WTC11 (cell line): ENCODE measurements at places on chromosomes 16 and 17. TPM values are rescaled to one million over a fixed set of nuclear protein-coding genes. Genes with fewer than 3 reads are reported as not detected.

GRCh38 chr16:48504216-48504615 is 105.8 kb downstream of the N4BP1 start:
- DNase-seq, result no peak

DNA sequence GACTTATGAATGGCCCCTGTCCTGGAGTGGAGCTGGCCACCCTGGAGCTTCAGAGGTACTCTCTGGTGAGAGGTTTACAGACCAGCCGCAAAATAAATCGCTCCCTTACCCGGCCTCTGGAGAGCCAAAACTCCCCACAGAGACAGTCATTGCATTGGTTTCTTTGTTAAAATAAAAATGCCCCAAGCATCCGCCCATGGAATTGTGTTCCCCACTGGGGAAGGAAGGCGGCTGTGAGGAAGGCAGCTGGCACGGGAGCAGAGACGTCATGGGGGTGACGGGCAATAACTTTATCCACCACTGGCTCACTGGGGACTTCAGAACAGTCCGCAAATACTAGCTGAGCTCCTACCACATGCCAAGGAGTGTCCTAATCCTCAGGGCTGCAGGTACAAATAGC is 266.2 kb upstream of the FOXF1 start:
- no peak for DNase-seq

DNA sequence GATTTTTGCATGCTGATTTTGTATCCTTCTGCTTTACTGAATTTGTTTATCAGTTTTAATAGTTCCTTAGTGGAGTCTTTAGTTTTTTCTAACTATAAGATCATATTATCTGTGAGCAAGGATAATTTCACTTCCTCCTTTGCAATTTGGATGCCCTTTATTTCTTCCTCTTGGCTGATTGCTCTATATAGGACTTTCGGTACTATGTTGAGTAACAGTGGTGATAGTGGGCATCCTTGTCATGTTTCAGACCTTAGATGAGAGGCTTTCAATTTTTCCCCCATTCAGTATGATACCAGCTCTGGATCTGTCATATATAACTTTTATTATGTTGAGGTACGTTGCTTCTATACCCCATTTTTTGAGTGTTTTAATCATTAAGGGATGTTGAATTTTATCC is 224.5 kb upstream of the CNTNAP4 start:
- no peak for DNase-seq

DNA sequence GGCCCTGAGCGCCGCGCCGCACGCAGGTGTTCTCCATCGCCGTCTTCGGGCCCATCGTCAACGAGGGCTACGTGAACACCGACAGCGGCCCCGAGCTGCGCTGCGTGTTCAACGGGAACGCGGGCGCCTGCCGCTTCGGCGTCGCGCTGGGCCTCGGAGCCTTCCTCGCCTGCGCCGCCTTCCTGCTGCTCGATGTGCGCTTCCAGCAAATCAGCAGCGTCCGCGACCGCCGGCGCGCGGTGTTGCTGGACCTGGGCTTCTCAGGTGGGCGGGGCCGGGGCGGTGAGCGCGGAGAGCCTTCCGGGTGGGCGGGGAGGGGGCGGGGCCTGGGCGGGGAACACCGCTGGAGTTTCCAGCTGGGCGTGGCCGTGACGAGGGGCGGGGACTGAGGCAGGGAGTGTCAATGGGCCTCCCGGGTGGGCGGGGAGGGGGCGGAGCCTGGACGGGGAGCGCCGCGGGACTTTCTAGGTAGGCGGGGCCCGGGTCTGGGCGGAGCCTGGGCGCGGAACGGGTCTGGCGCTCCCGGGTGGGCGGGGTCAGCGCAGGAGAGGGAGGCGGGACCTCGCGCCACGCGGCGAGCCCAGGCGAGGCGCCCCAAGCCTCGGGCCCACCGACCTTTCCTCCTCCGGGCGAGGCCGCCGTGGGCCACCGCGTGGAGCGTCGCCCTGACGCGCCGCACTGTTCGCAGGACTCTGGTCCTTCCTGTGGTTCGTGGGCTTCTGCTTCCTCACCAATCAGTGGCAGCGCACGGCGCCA is 2.4 kb downstream of the SYNGR3 start:
- peak; percentile 99 for DNase-seq

- DNase-seq, result no peak
Measured at GRCh38 chr16:75097941-75098901, 18.4 kb downstream of the LDHD start.

- DNase-seq, result no peak
Measured at GRCh38 chr17:47808036-47808829, 13.4 kb downstream of the OSBPL7 start.

The C1QL1 gene
- 13.4 to 16.8 TPM (median 15.6 TPM) in 3 replicates for total RNA-seq

The PPY gene
- not detected in 3 replicates for total RNA-seq

DNA sequence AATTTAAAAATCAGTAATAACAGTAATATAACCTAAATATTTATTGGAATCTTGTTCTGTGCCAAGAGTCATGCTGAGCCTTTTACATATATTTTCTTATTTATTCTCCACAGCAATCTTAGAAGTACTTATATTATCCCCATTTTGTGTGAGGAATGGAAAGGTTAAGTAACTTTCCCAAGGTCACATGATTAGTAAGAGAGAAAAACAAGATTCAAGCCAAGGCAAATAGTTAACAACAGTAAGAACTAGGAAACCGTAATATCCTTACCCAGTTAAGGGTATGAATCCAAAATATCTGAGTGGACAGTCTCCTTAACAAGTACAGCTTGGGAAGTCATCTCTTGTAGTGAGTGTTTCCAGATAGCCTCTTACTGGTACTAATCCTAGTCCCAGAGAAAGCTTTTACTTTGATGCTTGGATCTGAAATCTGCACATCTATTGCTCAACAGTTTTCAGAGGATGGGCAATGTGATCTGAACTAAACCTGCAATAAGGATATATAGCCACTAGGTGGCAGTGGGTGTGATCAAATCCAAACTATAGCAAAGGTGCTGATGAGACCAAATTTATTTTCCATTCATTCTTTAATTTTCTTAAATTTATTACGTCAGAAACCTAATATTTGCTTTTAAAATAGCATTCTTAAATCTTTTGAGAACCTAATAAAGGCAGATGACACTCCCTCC is 23.3 kb downstream of the SHISA6 start:
- DNase-seq, result no peak

The ST6GALNAC1 gene
- total RNA-seq, result 0.13 to 0.37 TPM (median 0.16 TPM) in 3 replicates

The PRKAR1A gene
- total RNA-seq, result 149 to 158 TPM (median 155 TPM) in 3 replicates

DNA sequence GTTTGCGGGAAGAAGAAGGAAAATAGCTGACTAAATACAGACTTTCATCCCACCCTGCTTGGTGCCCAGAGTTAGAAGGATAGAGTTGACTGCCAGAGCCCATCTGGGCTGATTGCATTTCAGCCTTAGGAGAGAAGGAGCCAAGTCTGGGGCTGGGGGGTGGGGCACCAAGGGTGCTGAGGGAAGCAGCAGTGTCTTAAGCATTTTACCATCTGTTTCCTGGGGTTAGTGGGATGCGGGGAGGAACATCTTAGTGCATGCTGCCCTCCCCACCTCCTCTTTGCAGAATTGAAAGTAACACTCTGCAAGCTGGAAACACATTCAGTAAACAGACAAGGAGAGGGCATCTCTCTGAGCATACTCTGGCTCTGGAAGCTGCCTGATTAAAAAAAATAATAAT is 1.5 kb upstream of the ARL5C start:
- no peak for DNase-seq

The PDE6G gene
- 4.4 to 6.9 TPM (median 6.3 TPM) in 3 replicates for total RNA-seq

The ADCY7 gene
- total RNA-seq, result 5.9 to 8.0 TPM (median 6.6 TPM) in 3 replicates

- DNase-seq, result no peak
Measured at GRCh38 chr17:82101301-82101715, 3.3 kb upstream of the FASN start.

GRCh38 chr17:9294661-9295210 is 273.4 kb downstream of the NTN1 start:
- DNase-seq, result no peak

DNA sequence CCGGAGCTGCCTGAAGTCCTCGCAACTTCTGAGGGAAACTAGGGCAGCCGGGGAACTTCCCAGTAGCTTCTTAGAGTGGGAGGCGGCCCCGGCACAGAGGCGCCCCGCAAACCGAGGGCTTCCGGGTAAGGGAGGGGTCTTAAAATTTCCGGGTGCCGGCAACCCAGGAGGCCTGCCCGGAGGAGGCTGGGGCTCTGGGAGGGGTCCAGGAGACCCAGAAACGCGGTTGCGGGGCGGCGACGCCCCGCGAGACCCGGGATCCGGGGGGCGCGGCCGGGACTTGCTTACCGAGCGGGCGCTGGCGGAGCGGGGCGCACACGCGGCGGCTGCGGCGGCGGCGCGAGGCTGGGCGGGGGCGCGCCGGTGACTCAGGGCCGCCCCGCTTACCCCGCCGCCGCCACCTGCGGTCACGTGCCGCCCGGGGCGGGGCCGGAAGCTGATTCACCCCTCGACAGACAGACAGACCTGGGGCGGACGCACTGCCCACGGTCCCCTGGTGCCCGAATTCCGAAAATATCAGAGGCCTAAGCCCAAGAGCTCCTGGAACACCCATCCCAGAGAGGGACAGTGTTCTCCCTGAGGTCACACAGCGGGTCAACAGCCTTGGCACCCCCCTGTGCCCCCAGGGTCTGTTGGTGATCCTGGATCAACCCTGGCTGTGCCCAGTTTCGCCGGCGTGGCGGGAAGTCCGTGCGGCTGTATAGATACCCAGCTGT is at the start of gene FAM83G:
FAM83G (minus strand) TSS at position 344 of the 716 bp plus-strand sequence. CDS start 723 bp downstream, outside the sequence.
- peak; percentile 76 for DNase-seq

GRCh38 chr17:81536299-81537290 is 8.4 kb downstream of the FSCN2 start:
- peak; percentile 46 for DNase-seq

- DNase-seq, result no peak
Measured at GRCh38 chr17:19348081-19348650, 14.4 kb downstream of the B9D1 start.

DNA sequence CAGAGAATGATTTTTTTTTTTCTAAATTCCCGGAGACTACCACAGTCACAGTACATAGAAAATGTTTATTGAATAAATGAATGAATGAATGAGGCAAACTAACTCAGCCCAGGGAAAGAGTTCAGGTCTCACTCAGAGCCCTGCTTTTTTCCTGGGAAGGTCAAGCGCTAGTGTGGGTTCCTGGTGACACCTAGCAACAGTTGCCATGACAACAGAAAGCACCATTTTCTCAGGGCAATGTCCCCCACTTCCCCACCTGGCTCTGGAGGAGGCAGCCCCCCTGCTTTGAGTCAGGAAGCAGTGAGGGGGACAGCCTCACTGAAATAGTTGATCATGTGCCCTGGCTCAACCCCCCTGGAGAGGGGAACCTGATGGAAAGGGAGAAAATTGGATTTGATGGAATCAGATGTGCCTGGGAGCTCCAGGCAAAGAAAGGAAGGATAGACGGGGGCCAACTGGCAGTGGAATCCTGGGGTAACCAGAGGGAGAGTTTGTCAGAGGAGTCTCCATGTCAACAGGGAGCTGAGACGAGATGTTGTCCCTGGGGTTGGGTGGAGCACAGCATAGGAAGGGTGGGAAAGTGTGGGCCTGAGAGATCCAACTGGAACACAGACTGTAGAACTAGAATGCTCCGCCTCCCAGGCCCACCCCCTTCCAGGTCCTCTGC is 242.2 kb upstream of the CCL2 start:
- no peak for DNase-seq

DNA sequence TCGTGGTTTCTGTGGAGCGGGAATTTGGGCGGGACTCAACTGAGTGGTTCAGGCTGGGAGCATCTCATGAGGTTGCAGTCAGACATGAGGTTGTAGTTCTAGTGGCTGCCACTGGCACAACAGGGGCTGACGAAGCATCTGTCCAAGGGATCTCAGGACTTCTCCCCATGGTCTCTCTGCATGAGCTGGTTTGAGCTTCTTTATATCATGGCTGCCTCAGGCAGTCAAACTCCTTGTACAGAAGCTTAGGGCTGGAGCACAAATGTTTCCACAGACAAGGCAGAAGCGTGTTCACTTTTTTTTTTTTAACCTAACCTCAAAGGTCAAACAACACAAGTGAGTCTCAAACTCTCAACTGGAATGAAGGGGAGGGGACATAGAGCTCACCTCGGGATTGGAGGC is 243.3 kb downstream of the MSI2 start:
- no peak for DNase-seq

DNA sequence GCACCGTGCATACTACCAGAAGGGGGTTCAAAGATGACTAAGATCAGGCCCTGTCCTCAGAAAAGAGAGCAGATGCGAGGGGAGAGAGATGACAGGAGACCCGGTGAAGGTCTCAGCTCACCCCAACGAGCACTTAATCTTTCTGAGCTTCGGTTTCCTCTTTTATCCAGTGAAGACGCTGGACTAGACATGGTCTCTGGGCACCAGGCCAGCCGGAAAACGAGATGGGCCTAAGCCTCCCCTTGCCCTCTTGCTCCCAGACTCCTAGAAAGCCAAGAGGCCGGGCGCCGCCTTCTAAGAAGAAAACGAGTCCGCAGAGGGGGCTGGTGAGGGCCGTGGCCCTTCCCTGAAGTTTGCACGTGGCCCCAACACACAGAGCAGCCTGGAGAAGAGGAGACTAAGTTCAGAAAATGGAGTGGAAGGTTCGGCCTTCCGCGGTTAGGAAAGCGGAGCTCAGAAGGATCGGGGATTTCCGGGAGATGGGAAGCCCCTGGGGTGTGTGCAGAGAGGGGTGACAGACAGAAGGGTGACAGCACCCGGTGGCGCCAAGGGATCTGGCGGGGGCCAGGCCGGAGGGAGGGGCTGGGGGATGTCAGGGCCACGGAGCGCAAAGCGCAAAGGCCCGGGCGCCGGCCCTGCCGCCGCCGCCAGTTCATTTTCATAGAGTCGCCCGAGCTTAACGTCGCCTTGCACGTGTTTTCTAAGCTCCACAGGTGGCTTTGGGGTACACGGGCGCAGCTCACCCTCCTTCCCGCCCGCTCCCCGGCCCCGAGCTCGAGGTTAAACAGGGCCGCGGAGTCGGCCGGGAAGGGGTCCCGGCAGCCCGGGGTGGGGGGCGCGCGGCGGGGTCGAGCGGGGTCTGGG is 42.1 kb upstream of the BHLHA9 start:
- DNase-seq, result peak; percentile 33

The CCL17 gene
- not detected in 3 replicates for total RNA-seq

DNA sequence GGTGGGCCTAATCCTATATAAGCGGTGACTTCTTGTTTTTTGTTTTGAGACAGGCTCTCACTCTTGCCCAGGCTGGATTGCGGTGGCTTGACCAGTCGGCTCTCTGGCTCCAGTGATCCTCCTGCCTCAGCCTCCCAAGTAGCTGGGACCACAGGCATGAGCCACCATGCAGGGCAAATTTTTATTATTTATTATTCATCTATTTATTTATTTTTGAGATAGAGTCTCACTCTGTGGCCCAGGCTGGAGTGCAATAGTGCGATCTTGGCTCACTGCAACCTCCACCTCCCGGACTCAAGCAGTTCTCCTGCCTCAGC is 4.7 kb upstream of the RNF213 start:
- DNase-seq, result no peak

The PRAC2 gene
- 8.0 to 22.3 TPM (median 9.2 TPM) in 3 replicates for total RNA-seq

DNA sequence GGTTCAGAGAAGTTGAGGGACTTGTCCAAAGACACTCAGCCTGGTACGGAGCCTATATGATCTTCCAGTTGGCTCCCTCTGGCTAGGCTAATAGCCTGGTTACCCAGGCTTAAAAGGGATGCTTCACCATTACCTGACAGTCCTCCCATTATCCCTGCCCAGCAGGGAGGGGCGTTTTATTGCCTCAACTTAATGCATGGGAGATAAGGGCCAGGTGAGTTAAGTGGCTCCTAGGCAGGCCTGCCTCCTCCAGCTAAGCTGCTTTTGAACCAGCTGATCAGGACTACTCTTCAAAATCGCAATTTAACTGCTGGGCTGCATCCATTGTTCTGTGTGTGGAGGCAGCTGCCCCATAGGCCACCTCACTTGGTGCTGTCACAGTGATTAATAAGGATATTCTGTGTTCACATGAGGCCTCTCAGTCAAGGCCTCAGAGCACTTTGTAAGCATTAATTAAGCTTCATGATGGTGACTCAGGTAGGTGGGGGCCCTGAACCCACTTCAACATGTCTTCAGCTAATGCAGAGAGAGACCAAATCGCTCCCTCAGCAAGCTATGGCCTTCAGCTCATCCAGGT is 27.9 kb downstream of the SMPD3 start:
- DNase-seq, result no peak
